Stimulated activated CD4-positive, alpha-beta T cell treated with anti-CD3 and anti-CD28 coated beads, TNF-alpha, amount 100 ng/mL, for 1 hour (primary cell): ENCODE measurements at places on chromosomes 3 and 15.

- no peak for DNase-seq
Measured at GRCh38 chr3:156246961-156247725, 126.8 kb downstream of the KCNAB1 start.

GRCh38 chr3:43210049-43211027, 76.0 kb upstream of the SNRK start:
- DNase-seq, result no peak

DNA sequence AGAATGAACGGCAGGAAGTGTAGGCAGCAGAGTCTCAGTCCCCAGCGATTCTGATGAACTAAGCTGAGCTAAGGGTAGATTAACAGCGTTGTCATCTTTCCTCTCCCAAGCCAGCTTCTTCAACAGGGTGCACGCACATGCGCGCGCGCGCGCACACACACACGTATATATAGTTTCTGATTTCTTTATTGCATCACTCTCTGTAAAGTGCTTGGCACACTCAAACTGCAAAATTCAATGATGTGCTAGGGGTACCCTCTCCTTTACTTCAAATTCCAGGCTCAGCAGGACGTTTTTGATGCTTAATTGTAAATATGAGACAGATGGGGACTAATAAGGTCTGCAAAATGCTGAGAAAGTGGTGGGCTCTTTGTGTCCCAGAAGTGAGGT, 26.1 kb upstream of the VPS8 start:
- no peak for DNase-seq

DNA sequence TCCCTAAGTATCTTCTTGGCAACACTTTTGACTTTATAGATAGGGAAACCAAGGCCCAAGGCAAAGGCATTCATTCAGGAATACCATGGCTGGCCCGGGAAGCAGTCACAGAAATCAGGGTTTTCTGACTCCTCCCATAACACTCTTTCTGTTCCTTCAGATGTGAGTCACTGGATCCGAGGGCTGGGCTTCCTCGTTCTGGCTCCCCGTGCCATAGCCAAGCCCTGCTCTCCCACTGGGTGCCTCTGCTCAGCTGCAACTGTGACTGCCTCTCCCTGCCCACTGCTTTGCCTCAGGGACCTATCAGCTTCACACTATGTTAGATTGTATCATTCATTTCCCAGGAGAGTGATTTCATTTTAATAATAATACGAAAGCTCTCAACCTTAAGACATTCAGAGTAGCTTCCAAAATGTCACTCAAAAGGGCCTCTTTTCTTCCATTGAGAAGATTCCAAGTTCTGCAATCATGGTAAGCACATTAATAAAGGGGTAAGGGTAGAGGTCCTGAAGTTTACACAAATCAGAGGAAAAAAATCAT, 50.2 kb downstream of the GABRB3 start:
- DNase-seq, result no peak

DNA sequence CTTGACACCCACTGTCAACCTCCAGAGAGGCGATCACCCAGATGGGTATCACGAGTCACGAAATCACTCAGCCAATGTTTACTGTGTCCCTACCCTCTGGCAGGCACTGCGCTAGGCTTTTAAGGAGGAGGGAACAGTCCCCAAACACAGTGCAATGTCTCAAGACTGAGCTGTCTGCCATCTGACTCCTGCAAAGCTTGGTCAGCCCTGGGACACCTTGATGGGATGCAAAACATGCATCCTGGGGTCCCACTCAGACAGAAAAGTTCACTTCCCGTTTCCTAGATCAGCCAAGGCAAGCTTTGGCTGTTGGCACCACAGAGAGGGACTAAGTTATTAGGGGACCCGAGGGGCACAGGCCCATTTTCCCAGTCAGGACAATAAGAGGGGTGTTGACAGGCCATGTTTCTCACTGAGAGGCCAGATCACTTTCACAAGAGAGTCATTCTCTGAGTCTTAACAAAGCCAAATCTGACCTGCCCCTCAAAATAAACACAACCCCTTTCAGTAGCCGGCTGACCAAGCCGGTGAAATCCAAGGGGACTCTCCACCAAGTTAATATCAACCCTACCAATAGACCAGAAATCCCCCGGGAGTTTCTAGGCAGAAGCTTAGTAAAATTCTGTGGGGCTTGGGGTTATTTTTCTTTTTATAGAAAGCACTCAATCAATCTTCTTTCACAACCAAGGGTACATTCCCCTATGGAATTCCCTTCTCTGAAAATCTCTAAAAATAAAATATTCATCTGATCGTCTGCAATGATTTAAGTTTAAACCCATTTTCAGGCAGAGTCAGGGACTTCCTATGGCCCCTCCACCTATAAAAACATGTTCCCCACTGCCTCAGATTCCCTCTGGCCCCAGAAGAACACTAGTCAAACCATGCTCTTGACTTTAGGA, 3.5 kb downstream of the RFTN1 start:
- no peak for DNase-seq

GRCh38 chr15:34620142-34620541, 36.7 kb upstream of the GOLGA8B start:
- no peak for DNase-seq

DNA sequence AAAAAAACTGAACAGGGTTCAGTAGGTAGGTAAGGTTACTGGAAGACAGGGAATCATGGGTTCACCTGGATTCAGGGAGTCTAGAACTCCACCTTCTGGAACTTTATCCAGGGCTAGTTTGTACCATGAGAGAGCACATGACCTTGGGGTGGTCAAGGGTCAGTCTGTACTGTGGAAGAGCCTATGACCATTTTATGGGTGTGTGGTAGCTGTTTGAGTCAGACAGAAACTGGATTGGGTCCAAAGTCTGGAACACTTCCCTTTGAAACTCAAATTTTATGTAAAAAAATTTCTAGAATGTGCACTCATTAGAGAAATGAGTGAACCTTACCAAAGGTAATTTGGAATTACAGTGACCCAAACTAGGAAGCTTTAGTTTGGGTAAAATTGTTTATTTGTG, 486.0 kb upstream of the AGTR1 start:
- no peak for DNase-seq

- DNase-seq, result peak; percentile 54
Measured at GRCh38 chr15:91853511-91853947, at the start of gene SLCO3A1. TSS of gene SLCO3A1 (plus strand) at chr15:91853708.

GRCh38 chr15:49055630-49056029, 9.4 kb upstream of the SECISBP2L start:
- no peak for DNase-seq

DNA sequence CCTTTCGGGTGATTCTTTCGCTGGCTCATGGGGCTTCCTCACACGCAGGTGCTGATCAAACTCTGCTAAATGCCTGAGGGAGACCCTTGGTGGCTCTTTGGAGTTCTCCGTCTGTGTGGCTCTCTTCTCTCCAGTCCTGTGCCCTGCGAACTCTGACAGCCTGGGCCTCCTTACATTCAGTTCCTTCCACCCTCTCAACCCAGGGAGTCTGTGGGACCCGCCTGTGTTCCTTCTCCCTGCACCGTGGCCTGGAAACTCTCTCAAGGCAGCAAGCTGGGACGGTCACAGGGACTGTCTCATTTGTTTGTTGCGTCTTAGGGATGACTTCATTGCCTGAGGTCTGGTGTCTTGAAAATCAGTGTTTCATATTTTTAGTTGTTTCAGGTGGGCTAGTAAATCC, 37.0 kb upstream of the CORO2B start:
- DNase-seq, result no peak

GRCh38 chr15:52256366-52256765, 39.2 kb downstream of the MYO5C start:
- DNase-seq, result peak; percentile 41

- no peak for DNase-seq
Measured at GRCh38 chr3:157074981-157075380, 85.0 kb downstream of the CCNL1 start.

DNA sequence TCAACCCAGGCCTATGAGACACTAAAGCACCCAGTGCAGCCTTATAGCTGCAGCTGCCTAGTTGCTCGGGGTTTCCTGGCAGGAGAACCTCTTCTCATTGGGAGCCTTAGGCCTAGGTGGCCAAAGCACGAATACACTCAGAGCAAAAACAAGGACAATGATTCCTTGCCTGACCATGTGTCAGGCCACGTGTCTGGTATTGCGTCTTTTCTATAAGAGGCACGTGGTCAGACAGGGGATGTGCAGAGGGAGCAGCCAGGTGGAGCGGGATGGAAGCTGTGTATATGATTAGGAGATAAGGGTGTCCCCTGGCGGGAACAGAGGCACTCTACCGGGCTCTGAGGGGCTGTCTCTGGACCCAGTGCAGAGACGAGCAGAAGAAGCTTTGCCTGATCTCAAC, 26.4 kb downstream of the SLC22A14 start:
- no peak for DNase-seq

DNA sequence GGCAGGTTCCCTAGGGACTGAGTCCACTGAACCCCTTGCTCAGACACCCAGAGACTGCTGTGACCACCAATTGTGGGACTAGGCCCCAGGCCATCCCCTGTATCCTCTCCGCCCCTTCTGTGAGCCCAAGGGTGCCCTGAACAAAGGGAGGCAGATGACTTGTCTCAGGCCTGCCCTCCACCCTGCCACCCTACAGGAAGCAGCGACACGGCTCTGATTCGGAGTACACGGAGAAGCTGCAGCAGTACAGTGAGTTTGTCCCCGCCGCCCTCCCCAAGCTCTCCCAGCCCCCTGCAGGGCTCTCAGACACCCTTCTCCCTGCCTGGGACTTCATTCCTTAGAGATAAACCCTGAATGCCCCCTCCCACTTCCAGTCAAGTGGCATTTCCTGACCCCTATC, 16.6 kb downstream of the EPHB3 start:
- no peak for DNase-seq

DNA sequence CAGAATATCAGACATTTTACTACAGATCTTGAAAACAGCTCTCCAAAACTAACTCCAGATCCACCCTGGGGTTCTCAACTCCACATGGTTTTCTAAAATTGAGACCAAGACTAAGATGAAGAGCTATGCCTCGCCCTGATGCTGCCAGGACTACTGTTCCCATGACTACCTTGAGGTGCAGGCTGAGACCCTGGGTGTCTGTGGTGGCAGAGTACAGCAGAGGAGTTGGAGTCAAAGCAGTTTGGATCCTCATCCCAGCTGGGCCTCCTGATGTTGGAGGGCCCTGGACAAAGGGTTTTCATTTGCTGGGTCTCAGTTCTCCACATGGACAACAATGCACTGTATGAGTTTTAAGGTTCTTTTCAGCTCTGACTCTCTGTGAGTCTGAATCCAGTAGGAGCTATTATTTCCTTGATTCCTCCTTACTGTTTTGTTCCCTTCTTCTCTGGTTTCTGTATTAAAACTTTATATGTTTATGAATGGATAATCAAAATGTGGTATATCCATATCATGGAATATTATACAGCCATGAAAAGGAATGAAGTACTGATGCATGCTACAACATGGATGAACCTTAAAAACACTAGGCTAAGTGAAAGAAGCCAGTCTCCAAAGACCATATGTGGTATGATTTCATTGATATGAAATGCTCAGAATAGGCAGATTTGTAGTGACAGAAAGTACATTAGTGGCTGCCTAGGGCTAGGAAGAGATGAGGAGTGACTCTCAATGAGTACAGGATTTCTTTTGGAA, 93.0 kb downstream of the CPN2 start:
- DNase-seq, result no peak

- DNase-seq, result no peak
Measured at GRCh38 chr3:172461530-172462138, 13.4 kb upstream of the GHSR start.

GRCh38 chr3:85360742-85361387, 402.1 kb downstream of the CADM2 start:
- DNase-seq, result no peak

DNA sequence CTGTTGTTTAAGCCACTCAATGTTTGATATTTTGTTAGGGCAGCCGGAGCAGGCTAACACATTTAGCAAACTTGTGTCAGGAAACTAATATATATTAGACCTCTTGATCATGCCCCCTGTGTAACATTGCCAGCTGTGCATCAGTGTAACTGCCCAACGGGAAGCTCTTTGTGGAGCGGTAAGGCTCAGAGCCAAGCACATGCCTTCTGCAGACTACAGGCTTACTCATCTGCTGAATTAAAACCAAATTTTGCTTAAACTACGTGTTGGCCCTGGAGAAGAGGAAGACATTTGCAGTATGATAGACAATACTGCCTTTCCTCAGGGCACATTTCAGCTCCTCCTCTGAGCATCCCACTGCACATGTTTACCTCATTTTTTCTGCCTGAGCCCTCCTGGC, 50.5 kb upstream of the KCNMB2 start:
- DNase-seq, result no peak

- DNase-seq, result no peak
Measured at GRCh38 chr15:38690216-38690615, 125.6 kb upstream of the RASGRP1 start.

GRCh38 chr3:141784531-141784930, 21.3 kb downstream of the GRK7 start:
- DNase-seq, result no peak

- DNase-seq, result no peak
Measured at GRCh38 chr3:186236357-186237020, 125.5 kb downstream of the DGKG start.

DNA sequence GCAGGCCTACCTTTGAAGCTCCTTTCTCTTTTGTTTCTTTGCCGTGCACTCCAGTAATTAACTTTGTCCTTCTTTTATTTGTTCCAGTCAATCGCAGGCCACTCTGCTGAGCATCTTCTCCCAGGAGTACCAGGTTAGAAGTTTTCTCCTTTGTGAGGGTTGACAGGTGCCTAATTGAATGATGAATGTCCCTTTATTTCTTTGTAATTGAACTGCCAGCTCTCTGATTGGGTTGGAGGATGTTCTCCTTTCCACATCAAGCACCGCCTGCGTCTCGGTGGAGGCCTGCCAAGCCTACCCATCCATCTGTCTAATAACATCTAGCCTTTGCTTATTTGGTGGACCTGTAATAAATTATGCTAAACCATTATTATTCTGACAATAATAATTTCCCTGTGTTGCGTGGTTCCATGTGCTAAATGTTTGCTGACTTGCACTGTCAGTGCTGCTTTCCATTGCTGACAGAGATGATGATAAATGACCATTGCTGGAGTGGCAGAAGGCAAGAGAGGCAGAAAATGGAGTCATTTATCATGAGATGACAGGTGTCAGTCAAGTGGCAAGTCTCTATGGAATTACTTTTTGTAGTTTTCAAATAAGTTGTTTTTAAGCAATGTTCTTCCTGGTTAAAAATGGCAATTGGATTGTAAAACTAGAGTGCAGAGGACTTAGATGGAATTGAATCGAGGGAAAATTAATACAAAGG, 64.9 kb downstream of the CDIN1 start:
- no peak for DNase-seq

DNA sequence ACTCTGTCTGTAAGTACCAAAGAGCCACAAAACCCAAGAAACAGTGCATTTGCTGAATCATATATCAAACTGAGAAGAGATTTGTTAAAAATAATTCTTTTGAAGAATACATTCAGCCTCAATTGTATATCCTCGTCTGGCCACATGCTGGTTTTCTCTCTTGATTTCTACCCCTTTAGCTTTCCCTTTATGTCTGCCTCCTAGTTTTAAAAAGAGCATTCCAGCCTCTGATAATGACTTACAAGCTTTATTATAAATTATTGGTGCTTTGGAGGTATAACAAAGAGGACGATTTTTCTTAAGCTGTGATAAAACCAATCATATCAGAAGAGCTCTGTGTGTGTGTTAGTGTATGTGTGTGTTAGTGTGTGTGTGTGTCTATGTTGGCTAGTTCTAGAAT, 70.4 kb upstream of the ROBO2 start:
- DNase-seq, result no peak
